C1 segment of cervical spinal cord (tissue), 14 donors: ENCODE measurements at places on chromosomes 16 and 17.

DNA sequence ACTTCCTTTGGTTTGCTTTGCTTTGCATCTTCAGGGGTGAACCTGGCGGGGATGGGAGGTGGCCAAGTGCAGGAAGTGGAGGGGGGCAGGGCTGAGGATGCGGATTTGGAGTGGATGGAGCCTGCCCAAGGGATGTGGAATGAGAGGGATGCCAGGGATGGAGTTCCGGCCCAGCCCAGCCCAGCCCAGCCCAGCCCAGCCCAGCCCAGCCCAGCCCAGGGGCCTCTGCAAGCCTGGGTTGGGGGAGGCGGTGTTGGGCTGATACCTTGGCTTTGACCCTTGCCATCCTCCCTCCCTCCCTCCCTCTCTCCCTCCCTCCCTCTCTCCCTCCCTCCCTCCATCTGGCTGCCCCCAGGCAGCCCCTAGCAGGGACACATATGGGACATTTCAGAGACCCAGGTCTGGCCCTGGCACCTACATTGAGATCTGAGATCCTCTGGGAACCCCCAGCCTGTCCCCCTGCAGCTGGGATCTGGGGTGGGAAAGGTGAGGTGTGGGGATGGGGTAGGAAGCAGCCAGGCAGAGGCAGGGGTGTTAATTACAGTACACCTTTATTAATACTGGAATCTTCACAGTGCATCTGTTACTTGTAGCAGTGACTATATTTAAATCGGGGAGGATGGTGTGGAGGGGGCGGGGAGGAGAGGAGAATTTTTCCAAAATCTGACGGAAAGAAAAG lies 14.5 kb downstream of the IL34 start:
- no peak for DNase-seq

DNA sequence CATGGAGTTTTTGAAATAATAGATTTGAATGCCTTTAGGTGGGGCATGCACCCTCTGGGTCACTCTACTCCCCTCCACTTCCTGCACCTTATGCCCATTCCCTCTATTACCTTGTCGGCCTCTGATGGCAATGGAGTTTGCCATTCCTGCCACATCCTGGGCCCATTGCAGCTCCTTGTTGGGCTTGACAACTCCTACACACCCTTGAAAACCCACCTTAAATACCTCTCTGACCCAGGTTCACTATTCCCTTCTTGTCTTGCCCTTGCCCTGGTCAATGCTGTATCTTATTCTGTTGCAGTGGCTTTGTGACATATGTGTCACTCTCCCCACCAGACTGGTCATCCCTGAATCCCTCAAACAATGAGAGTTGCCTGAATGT lies 2.4 kb downstream of the CCR7 start:
- DNase-seq: no peak

DNA sequence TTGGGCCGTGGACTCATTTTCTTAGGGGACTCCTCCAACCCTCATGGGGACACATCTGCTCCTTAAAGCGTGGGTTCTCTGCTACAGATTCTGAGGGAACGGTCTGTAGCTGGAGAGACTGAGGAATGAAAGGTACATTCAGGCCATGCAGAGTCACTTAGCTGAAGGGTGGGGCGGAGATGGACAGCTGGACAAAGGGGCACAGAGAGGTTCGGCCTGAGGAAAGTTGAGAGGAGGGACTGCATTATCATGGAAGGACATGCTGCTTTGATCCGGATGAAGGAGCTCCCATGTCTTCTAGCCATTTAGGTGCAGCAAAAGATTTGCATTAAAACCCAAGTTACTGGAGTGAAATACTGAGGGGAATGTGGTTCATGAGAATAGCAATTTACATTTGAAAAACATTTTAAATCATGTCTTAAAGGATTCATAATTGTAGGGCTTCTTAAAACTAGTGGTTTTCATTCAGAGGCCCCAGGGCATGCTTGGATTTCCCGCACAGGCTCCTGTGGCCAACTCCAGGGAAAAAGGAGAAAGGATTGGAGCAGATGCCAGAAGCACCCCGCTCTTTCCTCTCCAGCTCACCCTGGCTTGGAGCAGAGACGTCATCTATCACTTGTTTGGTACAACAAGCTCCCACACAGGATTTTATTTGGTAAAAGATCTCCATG lies 54.2 kb downstream of the CDRT4 start:
- no peak for DNase-seq

GRCh38 chr17:14926526-14927122 lies 338.5 kb downstream of the PMP22 start:
- DNase-seq: no peak

DNA sequence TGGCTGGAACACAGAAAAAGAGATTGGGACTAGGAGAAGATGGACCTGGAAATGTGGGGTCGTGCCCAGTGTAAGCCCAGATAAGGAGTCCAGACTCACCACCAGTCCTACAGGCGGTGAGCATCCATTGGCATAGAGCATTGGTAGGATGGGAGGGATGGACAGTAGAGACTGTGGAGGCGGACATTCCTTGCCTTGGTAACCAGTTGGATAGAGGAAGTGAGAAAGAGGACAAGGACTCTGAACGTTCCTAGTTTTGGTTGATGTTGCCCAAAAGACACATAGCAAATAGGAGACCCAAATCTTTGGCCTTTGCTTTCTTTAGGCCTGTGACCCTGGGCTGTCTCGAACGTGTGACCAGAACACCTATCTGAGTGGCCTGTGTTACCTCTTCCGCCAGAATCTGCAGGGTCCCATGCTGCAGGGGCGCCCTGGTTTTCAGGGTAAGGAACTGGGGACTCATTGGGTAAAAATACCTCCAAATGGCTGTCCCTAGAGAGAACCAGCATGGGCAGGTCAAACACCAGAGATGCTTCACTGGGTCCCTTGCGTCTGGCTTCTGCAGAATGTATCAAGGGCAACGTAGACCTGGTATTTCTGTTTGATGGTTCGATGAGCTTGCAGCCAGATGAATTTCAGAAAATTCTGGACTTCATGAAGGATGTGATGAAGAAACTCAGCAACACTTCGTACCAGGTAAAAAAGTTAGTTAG lies 6.4 kb downstream of the ITGAL start:
- DNase-seq: no peak

GRCh38 chr16:65988024-65988595 lies 378.4 kb upstream of the CDH5 start:
- DNase-seq: no peak

DNA sequence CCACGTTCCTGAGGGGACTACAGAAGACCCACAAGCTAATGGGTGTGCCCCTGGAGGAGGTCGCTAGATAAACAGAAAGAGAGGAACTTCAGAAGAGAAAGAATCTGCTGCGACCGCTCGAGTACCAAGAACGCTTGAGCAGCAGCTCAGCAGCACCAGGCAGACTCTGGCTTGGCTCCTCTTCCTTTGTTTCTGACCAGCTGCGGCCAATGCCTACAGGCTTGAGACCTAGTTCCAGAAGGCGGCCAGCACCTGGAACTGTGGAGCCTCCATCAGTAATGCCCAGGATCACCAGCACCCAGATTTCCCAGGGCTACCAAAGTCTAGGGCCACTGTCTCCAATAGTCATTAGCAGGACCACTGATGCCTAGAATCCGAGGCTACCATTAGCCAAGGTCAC lies 26.0 kb upstream of the GOSR2 start:
- no peak for DNase-seq

DNA sequence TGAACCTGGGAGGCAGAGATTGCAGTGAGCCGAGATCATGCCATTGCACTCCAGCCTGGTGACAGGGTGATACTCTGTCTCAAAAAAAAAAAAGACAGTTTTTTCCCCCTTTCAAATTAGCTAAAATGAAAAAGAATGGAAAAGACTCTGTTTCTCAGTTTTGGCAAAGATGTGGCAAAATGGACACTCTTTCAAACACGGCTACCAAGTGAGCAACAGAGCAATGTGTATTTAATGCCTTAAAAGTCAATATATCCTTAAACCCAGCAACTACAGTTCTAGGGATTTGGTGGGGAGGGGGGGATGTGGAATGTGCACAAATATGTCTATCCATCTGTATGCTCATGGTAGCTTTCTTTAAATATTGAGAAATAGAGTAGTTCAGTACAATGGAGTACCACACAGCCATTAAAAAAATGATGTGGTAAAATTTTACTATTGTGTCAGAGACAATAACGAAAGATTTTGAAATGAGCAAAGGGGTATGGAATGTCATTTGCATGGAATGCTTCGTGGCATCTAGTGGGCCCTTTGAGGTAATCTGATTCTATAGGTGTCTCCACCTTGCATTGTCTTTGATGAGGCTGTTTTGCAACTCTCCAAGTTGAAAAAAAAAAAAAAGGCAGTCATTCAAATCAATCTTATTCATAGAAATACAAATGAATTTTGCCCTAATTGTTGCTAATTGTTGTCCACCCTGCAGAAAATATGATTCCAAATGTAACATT lies 108.1 kb downstream of the AXIN2 start:
- DNase-seq: no peak

DNA sequence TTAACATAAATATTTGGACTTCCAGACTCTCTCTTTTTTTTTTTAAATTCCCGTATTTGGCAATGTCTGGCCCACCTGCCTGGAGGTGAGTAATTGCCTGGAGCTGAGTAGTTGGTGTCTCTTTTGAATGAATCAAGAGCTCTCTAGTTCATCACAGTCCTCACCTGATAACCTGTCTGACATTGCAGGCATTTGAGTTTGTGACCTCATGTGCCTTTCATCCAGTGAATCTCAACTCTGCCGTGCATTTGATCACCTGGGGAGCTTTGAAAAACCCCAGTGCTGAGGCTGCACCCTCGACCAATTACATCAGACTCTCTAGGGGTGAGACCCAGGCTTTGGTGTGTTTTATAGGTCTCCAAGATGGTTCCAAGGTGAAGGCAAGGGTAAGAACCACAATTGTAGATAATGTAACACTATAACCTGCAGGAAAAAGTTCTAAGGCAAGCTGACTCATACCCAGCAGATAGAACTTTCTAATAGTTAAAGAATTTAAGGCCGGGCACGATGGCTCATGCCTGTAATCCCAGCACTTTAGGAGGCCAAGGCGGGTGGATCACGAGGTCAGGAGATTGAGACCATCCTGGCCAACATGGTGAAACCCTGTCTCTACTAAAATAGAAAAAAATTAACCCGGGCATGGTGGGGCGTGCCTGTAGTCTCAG lies 24.5 kb upstream of the HS3ST2 start:
- DNase-seq: no peak

DNA sequence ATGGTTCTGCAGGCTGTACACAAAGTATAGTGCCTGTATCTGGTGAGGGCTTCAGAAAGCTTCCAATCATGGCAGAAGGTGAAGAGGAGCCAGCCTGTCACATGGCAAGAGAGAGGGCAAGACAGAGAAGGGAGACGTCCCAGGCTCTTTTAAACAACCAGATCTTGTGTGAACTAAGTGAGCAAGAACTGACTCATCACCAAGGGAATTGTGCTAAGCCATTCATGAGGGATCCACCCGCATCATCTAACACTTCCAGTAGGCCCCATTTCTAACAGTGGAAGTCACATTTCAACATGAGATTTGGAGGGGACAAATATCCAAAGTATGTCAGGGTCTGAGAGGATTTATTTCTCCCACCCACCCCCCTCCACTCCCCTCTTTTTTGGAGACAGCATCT lies 56.2 kb upstream of the ELAC2 start:
- DNase-seq: no peak

- no peak for DNase-seq
These were observed 100.8 kb downstream of the TMEM132E start for GRCh38 chr17:34680151-34680550.

- no peak for DNase-seq
These were observed 290 bp downstream of the TLCD1 start for GRCh38 chr17:28725660-28726225.

GRCh38 chr17:71163121-71163812 lies 957.6 kb upstream of the SOX9 start:
- DNase-seq: no peak

DNA sequence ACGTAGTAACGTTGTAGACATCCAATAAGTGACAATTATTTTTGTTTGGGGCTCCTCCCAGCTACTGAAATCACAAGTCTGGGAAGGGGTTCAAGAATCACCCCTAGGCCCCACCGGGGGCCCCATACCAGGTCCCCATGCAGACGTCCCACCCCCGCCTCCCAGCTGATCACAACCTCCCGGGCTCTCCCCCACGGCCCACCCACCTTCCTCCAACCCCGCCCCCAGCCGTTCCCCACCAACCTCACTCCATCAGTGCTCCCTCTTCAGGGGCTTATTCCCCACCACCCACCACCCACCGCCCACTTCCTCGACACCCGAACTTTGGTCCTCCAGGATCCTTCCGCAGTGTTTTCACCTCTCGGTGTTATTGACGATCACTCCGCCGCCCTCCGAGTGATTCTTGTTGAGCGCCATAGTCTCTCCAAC lies 240 bp downstream of the WBP2 start:
- no peak for DNase-seq

DNA sequence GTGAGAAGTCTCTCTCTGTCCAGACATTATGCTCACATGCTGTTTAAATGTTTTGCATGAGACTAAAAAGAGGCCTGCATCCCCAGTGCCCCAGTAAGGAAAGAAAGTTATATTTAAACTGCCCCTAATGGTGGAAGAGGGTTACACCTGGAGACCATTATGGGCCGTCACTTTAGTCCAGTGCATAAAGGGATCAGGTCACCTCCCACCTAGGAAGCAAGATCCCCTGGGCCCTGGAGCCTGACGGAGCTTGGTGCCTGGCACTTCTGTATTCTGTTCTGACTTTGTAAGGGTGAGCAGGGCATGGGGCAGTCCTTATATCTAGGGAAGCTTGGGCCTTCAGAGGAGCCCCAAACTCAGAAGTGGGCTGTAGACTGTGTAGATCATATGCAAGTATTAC lies 67.9 kb downstream of the CPPED1 start:
- no peak for DNase-seq

DNA sequence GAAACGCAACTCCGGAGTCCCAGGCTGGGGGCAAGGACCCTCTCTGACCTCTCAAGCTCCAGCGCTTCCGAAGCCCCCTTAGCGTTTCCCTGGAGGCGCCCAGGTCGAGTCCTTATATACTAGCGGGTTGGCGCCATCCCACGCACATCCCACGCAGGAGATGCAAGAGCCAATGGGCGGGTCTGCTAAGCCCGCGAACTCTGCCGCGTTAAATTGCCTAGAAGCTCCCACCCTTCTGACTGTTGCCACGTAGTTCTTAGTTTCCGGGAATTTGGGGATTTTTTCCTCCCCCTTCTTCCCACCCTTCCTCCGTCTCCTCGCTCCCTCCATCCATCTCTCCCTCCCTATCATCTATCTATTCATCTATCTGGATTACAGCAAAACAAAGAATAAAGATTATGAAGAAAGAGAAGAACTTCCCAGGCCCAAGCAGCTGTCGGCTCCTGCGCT lies at the start of gene SLFN11:
TSS of gene SLFN11 (minus strand) at position 88 of the 450 bp plus-strand sequence. CDS start 9,814 bp downstream, outside the sequence.
- DNase-seq: peak; percentile 68

DNA sequence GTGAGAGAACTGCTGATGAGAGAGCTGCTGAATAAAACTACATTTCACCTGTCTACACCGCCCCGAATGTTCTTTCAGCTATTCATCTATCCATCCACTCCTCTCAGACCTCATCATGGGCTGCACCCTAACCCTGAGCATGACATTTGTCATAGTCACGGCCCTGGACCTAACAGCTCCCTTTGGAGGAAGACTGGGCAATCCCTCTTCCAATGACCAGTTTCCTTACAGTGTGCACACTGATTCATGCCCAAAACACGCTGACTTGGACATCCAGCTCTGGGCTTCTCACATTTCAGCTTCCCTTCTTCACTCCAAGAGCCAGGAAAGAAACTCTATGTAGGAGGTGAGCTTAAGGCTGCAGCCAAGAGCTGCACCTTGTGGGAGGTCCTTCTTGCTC lies 41.8 kb upstream of the ARL4D start:
- no peak for DNase-seq

- no peak for DNase-seq
These were observed 19.4 kb downstream of the NARF start for GRCh38 chr17:82477934-82478333.

GRCh38 chr16:87826798-87827587 lies 42.3 kb downstream of the SLC7A5 start:
- no peak for DNase-seq
